ENCODE measurements at places on chromosomes 13 and 19.

DNA sequence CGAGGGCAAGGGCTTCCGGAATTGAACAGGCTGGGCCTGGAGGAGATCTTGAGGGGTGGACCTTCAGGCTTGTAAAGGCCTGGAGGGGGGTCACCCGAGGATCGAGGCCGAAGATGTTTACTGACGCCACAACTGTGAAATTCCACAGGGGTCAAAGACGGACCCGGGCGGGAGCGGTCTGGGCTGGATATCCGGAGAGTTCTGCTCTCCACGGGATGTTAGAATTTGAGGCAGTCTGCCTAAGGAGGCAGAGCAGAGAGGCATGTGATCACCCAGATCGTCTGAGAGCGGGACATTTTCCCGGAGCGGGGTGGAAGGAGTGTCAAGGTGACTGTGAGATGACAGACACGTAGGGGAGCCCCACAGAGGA lies 13.2 kb downstream of the KLHL26 start:
- DNase-seq: peak; percentile 58

DNA sequence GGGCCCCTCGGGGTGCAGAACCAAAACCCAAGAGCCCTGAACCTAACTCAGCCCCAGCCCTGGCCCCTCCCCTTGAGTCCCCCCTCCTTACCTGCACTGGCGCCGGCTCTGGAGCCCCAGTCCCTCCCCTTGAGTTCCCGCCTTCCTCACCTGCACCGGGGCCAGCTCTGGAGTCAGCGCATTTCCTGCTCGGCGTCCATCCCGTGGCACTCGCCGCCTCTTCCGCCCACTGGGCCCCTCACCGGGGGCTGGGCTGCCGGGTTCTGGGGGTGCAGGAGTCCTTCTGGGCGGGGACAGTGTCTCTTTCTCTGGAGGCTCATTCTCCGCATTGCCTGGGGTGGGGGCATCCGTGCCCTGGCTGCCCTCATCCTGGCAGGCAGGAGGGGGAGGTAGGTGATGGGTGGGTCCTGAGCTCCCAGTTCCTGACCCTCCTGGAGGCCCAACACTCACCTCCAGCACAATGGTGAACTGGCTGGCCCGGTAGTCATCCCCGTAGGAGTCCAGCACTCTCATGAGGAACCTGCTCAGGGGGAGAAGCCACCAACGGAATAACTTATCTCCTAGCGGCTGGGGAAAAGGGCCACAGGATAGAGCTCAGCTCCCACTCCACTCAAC lies 5.3 kb downstream of the NDUFA3 start:
- DNase-seq: no peak

- DNase-seq: peak; percentile 71
These were observed 4.8 kb downstream of the EMP3 start for GRCh38 chr19:48330012-48330681.

GRCh38 chr13:28490061-28490460 lies 4.9 kb downstream of the FLT1 start:
- no peak for DNase-seq

DNA sequence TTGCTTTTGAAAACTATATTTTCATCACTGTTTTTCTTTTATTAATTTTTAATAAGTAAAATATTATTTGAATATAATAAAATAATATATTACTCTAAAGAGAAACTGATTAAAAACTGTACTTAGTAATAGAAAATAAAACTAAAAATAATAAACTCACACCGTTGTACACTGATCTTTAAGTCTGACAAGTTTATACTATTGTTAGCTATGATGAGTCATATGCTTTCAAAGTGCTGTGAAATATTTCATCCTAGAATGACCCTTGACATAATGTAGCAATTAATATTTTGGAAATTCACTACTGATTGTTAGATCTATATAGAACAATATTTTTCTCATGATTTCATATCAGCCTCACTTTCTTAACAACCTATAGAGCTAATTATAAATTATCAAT lies 1040.6 kb upstream of the SPRY2 start:
- no peak for DNase-seq

DNA sequence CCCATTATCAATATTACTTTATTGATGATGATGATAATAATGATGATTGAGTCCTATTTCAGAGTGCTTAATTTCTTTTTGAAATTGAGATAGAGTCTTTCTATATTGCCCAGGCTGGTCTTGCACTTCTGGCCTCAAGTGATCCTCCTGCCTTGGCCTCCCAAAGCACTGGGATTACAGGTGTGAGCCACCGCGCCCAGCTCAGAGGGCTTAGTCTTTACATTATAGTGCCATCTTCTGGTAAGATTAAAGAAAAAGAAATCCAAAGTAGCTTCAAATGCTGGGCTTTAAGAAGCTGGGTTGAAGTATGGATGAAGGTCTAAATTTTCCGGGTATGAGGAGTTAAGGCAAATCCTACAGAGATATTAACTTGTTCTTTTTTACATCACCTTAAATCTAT lies 3.4 kb upstream of the ZNF333 start:
- no peak for DNase-seq

- no peak for DNase-seq
These were observed 10.4 kb upstream of the GPR32 start for GRCh38 chr19:50759886-50760285.

DNA sequence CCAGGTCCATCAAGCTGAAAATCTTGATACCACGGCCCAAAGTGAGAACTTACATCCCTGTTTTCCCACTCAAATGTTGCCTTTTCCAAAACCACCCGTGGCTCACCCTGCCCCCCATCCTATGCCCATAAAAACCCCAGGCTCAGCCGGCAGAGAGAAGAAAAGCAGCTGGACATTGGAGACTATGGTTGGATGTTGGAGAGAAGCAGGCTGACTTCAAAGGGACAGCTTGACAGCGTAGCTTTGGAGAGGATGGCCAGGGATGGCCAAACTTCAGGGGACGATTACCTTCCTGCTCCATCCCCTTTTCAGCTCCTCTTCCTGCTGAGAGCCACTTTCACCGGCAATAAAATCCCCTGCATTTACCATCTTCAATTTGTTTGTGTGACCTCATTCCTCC lies 3.5 kb upstream of the ZNF792 start:
- DNase-seq: no peak

DNA sequence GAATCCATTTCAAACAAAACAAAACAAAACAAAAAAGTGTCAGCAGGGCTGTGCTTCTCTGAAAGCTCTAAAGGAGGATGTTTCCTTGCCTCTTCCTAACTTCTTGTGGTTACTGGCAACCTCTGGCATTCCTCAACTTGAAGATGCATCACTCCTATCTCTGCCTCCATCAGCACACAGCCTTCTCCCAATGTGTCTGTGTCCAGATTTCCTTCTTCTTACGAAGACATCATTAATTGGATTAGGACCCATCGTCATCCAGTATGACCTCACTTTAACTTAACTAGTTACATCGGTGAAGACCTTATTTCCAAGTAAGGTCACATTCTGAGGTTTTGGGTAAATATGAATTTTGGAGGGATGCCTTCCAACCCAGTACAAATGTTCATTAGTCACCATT lies 33.8 kb upstream of the GTF2F2 start:
- DNase-seq: no peak

DNA sequence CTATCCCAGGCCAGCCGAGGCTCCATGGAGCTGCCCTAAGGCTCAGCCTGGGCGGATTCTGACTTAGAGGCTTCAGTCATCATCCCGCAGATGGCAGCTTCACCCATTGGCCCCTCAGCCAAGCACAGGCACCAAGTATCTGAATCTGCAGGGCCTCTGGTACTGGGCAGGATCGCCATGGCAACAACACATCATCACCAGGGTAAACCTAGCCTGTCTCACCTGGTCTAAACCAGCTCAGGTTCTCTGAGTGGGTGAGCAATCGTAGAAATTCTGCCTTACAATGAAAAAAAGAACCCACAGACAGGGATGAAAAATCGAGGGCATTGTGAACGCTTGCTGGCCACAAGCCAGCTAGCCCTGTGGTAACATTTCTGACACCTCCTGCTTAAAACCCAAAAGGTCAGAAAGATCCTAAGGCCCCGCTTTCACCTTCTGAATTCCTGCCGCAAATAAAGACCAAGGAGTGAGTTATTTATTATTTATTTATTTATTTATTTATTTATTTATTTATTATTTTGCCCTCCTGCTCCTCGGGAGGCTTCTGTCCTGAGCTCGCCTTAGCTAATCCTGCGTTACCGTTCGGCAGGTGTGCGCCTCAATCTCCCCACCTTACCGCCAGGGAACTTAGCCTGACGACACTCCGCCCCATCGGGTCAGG lies 12.0 kb upstream of the CEACAM21 start:
- no peak for DNase-seq

DNA sequence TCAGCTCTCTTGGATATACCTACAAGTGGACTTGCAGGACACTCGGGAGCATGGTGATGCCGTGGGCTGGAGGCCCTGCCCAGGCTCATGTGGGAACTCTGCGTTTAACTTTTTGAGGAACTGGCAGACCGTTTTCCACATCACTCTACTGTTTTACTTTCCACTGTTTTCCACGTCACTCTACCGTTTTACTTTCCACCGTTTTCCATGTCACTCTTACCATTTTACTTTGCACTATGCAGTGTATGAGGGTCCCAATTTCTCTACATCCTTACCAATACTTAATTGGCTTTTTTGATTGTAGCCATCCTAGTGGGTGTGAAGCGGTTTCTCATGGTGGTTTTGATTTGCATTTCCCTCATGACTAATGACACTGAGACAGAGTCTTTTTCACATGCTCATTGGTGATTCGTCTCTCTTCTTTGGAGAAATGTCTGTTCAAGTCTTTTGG lies 40.5 kb downstream of the GATAD2A start:
- DNase-seq: no peak

- DNase-seq: no peak
These were observed 3.4 kb downstream of the EBI3 start for GRCh38 chr19:4232614-4233281.

DNA sequence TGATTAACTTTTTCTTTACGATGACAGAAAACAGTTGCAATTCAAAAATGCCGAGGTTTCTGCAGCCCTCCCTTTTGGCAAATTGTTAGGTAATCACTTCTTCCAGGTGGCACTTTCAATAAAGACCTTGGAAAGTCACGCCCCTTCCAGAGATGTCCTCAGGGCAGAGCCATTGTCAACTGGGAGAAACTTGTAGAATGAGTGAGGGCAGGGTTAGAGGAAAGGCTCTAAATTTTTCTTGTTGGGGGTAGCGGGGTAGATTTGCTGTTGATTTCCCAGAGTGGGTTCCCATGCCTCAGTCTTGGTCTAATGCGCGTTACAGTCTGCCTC lies 421.1 kb downstream of the FGF9 start:
- DNase-seq: no peak

GRCh38 chr13:87259479-87260083 lies 411.6 kb upstream of the SLITRK5 start:
- no peak for DNase-seq

Data from left ventricle myocardium inferior (tissue), 1 donor.